Ecto neural progenitor cell (in vitro differentiated cells): ENCODE measurements at places on chromosomes 11 and 22.

GRCh38 chr11:19878520-19878919 lies 165.9 kb downstream of the NAV2 start:
- no peak for DNase-seq

- no peak for DNase-seq
Measured at GRCh38 chr11:9905960-9906791, 242.3 kb downstream of the SWAP70 start.

DNA sequence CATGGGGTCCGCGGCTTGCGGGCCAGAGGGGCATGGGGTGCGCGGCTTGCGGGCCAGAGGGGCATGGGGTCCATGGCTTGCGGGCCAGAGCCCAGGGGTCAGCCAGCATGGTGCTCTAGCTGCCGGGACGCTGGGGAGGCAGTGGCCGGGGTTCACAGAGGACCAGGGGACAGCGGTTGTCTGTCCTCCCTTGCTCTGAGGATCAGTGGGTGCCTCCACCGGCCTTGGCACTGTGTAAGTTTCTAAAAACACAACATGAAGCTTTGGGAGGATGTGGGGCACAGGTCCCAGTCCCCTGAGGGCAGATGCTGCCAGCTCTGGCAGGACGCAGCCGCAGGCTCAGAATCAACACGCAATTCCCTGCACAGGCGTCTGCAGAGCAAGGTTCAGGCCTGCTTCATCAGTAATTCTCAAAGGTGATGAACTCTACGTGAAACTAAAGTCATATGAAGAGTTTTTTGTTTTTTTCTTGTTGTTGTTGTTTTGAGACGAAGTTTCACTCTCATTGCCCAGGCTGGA lies 3.0 kb downstream of the MLC1 start:
- DNase-seq, result no peak

DNA sequence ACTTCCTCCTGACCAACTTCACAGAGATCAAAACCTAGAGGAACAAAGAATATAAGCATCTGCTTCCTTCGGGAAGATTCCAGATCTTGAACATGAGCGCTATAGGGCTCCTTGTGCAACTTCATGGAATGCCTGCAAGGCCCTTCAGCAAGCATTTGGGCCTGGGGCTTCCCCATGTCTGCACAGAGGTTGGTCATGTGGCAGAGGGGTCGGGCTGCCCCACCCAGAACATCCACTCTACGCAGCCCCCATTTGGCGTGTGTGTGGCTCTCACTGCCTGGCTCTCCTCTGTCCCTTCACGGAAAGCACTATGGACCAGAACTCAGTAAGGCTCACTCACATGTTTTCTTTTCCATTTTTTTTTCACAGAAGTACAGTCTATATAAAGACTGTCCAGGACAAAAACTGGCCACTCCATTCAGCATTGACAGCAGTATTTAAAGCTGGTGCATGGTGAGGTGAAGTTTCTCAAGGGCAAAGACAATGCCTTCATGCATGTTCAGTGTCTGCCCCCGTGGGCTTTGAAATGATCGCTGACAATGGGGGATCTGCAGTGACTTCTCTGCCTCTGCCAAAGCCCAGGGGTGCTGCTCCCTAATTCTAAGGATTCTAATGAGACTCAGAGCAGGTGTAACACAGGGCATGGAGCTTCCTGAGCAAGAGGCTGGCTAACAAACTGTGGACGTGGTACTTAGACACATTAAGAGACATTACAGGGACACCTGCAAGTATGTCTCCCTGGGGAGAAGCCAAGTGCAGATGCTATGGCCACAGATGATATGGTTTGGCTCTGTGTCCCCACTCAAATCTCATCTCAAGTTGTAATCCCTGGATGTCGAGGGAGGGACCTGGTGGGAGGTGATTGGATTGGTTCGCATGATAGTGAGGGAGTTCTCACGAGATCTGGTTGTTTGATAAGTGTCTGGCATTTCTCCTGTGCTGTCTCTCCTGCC lies 66.5 kb upstream of the PITPNB start:
- no peak for DNase-seq

GRCh38 chr11:128208329-128209137 lies 378.8 kb downstream of the ETS1 start:
- no peak for DNase-seq

DNA sequence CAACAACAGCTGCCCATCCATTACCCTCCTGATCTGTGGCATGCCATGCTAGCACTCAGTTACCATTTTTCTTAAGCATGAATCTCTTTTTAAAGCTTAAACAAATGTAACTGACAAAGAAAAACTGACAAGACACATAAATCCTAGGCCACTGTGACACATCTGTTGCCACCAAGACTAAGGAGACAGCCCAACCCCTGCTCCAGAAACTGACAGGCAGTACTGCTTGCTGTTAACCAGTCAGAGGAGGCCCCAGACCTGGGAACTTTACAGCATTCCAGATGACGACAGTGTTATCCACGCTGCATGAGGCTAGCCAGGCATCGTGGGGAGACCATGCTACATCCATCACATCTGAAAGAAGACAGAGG lies 33.8 kb downstream of the HIRA start:
- no peak for DNase-seq

GRCh38 chr11:41237382-41237781 lies 222.1 kb downstream of the LRRC4C start:
- no peak for DNase-seq

GRCh38 chr11:93288079-93288478 lies 42.5 kb upstream of the DEUP1 start:
- no peak for DNase-seq

- DNase-seq, result peak; percentile 58
Measured at GRCh38 chr22:50600538-50600937, at the start of gene MAPK8IP2. TSS of gene MAPK8IP2 (plus strand) at chr22:50600793. CDS start at chr22:50600819, 26 bp downstream.
